ENCODE measurements at places on chromosomes 7 and 10. TPM values are rescaled to one million over a fixed set of nuclear protein-coding genes. Genes with fewer than 3 reads are reported as not detected.

The CCDC172 gene
- not detected for polyA plus RNA-seq

The RELN gene
- polyA plus RNA-seq: 1.7 TPM

The SLC18A2 gene
- not detected for polyA plus RNA-seq

The NFE2L3 gene
- polyA plus RNA-seq: 1.8 TPM

The ACTL6B gene
- polyA plus RNA-seq: not detected

The ATE1 gene
- polyA plus RNA-seq: 15.9 TPM

The TMEM140 gene
- polyA plus RNA-seq: 6.7 TPM

The CAMK2G gene
- polyA plus RNA-seq: 8.0 TPM

The TMEM130 gene
- polyA plus RNA-seq: 0.11 TPM

DNA sequence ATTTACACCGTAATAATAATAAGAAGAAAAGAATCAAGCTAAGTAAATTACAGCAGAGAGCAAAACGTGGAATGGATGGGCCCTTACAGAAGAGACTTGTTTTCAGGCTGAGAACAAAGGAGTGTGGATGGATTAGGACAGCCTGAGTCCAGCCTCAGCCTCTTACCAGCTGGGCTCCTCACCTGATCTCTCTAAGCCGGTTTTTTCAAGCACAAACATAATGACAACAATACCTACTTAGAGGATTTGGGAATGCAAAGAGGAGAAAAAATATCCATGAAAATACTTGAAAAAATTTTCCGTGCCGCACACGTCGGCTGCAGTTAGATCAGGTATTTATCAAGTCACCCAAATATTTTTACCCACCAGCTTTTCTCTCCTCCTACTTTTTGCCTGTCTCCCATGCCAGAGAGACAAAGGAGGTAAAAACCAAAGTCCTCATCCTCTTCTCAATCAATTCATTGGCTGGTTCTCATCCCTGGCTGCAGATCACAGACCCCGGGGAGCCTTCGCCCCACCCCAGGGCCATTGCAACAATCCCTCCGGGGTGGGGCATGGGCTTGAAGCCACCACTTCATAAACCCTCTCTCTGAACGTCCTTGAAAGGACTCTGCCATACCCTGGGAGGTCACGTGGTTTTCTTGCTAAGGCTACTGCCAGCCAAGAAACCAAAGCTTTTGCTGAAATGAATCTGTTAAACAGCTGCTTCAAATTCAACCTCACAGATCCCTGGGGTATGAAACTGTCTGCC lies 29.7 kb upstream of the GTF2I start:
- H3K27ac ChIP-seq: no peak overlapping the region
- no peaks in the 10 kb centered on the region for H3K4me1 ChIP-seq
- no peak overlapping the region for H3K4me3 ChIP-seq
- H3K27me3 ChIP-seq: no peaks in the 10 kb centered on the region

GRCh38 chr7:104230606-104231005 lies 22.8 kb upstream of the ORC5 start:
- no peaks in the 10 kb centered on the region for H3K27me3 ChIP-seq
- H3K4me3 ChIP-seq: no peak overlapping the region

DNA sequence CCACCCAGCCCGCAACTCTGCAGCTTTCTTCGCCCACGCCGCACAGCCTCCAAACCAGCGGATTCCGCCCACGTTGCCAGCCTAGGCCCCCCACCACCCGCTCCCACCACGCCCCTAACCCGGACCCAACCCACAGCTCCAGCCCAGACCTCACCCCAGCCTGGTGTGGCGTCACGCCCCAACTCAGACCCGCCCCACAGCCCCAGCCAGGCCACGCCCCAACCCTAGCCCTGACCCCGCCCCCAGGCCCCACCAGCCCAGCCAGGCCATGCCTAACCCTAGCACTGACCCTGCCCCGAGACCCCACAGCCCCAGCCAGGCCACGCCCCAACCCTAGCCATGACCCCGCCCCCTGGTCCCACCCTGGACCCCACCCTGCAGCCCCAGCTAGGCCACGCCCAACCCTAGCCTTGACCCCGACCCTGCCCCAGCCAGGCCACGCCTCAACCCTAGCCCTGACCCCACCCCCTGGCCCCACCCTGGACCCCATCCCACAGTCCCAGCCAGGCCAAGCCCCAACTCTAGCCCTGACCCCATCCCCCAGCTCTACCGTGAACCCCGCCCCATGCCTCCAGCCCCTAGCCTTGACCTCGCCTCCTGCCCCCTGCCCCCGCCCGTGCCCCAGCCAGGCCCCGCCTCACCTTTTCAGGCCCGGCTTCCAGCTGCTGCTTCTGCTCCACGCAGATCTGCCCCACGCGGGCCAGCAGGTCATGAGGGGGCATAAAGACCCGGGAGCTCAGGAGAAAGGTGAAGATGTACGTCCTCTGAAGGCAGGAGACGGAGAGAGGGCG lies 64.0 kb downstream of the RASGEF1A start:
- no peak overlapping the region for H3K27ac ChIP-seq
- peak; percentile 49 for DNase-seq
- H3K36me3 ChIP-seq: no peaks in the 10 kb centered on the region

DNA sequence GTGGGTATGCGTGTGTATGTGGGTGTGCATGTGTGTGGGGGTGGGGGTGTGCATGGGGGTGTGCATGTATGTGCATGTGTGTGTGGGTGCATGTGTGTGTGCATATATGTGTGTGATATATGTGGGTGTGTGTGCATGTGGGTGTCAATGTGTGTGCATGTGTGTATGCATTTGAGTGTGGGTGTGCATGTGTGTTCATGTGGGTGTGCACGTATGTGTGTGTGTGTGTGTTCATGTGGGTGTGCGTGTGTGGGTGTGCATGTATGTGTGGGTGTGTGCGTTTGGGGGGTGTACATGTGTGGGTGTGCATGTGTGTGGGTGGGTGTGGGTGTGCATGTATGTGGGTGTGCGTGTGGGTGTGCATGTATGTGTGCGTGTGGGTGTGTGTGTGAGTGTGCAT lies 42.6 kb downstream of the GTF2IRD1 start:
- H3K4me1 ChIP-seq: no peaks in the 10 kb centered on the region
- no peak for DNase-seq
- no peaks in the 10 kb centered on the region for H3K36me3 ChIP-seq
- H3K27ac ChIP-seq: no peak overlapping the region
- no peak overlapping the region for H3K4me3 ChIP-seq

GRCh38 chr7:43296306-43296705 lies 183.9 kb downstream of the HECW1 start:
- no peaks in the 10 kb centered on the region for H3K27me3 ChIP-seq
- H3K36me3 ChIP-seq: no peaks in the 10 kb centered on the region
- no peak overlapping the region for H3K27ac ChIP-seq
- H3K4me3 ChIP-seq: no peak overlapping the region

GRCh38 chr10:125123476-125124114 lies 36.8 kb downstream of the CTBP2 start:
- peaks cover 7% of the 10 kb centered on the region for H3K4me1 ChIP-seq
- DNase-seq: peak; percentile 87
- no peaks in the 10 kb centered on the region for H3K27me3 ChIP-seq

DNA sequence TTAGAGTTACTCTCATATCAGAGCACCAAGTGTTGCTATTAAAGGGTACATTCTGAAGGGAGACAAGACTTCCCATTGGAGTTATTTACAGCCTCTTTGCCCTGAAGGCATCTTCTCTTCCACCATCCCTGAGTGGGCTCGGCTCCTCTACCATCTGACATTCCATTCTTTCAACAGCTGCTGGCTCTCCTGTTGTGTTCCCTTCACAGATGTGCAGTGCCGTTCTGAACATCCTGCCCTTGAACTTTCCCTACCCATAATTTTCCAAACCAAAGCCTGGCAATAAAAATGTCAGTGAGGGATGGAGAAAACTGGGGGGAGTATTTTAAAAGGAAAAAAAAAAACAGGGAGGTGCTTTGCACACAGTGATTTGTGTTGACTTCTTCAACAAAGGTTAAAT lies 392.9 kb downstream of the KCNMA1 start:
- no peaks in the 10 kb centered on the region for H3K36me3 ChIP-seq
- no peaks in the 10 kb centered on the region for H3K27me3 ChIP-seq
- H3K27ac ChIP-seq: no peak overlapping the region
- no peak for DNase-seq
- H3K4me3 ChIP-seq: no peak overlapping the region

DNA sequence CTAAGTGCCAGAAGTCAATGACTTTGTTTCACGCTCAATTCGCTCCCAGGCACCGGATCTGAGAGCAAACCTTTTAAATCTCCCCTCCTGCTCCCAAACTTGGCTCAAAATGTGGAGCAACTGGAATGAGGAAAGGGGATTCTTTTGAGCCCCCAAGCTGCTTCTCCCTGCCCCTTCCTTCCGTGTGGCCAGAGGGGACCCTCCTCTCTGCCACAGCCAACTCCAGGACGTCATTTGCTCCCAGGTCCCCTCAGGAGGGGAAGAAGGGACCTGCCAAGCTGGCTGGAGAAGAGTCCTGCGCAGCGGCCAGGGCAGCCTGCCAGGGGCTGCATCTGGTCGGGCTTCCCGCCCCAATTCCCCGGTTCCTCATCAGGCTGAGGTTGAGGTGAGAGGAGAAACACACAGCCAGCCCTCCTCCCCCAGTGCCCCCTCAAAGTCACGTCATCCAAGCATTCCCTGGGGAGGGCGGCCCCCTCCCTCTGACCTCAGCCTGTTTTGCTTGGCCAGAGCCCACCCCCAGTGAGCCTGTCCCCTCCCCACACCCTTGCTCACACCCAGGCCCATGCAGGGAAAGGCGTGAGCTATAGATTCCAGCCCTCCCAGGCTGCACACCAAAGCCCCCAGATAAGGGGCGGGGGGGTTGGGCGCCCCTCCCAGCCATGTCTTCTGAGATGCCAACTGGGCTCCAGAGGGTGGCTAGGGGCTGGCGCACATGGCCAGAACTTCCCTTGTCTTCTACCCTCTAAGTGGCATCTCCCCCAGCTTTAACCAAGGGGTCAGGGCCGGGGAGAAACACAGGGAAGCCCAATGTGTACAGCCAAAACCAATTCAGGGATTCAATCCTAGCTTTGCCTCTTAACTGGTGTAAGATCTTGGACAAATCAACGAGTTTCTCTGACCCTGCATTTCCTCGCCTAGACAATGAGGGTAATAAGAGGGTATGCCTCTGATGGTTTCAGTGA lies 35.0 kb downstream of the SH3PXD2A start:
- H3K27me3 ChIP-seq: no peaks in the 10 kb centered on the region
- peak overlapping the region; percentile 4 for H3K4me3 ChIP-seq
- H3K27ac ChIP-seq: peak overlapping the region; percentile 54
- no peaks in the 10 kb centered on the region for H3K36me3 ChIP-seq
- H3K4me1 ChIP-seq: no peaks in the 10 kb centered on the region

DNA sequence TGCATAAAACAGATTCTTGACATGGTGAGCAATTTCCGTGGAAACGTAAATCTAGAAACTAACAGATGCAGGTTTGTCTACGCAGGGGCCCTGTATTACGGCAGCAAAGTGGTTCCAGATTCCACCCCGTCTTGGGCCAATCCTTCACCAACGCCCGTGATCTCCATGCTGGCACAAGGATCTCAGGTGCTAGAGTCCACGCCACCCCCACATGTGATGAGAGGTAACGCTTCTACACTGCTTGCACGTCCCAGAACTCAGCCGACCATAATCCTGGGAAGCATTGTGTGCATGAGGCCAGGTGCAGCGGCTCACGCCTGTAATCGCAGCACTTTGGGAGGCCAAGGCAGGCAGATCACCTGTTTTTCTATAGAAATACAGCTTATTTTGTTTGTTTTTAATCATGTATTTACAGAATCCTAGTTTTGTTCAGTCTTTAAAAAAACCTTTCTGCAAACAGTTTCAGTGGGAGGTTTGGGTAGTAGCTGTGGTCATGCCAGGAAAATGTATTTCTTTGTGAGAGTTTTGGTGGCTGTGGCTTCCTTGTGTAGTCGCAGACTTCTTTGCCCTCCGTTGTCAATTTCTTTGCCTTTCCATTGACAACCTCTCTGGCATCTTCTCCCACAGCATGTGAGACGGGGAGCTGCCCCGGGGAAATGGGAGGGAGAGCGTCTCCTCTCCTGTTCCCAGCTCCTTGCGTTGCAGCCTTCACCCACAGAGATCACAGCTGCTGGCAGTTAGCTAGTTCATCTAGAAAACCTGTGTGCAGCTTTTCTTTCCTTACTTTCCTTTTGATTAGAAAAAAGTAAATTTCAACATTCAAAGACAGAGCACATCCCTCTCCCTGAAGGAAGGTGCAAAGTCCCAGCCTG lies 35.7 kb downstream of the ITIH2 start:
- H3K4me1 ChIP-seq: no peaks in the 10 kb centered on the region
- no peak overlapping the region for H3K4me3 ChIP-seq
- no peak overlapping the region for H3K27ac ChIP-seq
- no peaks in the 10 kb centered on the region for H3K27me3 ChIP-seq
- no peak for DNase-seq

- no peaks in the 10 kb centered on the region for H3K27me3 ChIP-seq
- peak within 1 kb of the TSS; percentile 46 for H3K4me3 ChIP-seq
- H3K36me3 ChIP-seq: no peaks in the 10 kb centered on the region
These were observed at the start of gene TMEM273 for GRCh38 chr10:49187950-49188761. Gene TMEM273, minus strand, starts transcription at chr10:49188391. Its CDS starts 55 bp downstream, at chr10:49188336.

DNA sequence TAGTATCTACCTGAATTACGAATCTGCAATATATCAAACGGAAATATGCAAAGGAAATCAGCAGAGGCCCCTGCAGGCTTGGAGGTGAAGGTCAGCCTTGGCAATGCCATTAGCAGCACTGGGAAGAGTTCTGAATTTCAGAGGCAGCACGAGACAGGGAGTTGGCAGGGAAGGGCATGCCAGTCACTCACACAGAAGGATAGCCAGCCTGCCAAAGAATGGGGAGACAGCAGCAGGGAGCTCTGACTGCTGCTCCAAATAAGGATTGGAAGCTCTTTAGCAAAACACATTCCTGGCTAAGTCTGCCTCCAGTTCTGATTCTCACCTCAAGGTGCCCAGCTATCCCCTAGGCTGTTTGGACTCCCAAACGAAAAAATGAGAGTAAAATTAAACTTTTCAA lies 188.0 kb downstream of the PDE1C start:
- no peaks in the 10 kb centered on the region for H3K27me3 ChIP-seq
- no peak overlapping the region for H3K4me3 ChIP-seq
- DNase-seq: peak; percentile 60
- peak overlapping the region; percentile 86 for H3K27ac ChIP-seq
- no peaks in the 10 kb centered on the region for H3K36me3 ChIP-seq

- no peak for DNase-seq
- H3K36me3 ChIP-seq: peaks cover 85% of the 10 kb centered on the region
- H3K4me3 ChIP-seq: no peak overlapping the region
- H3K27me3 ChIP-seq: no peaks in the 10 kb centered on the region
- peaks cover 3% of the 10 kb centered on the region for H3K4me1 ChIP-seq
These were observed 14.3 kb downstream of the DENND10 start for GRCh38 chr10:119118231-119118630.

GRCh38 chr10:119308551-119309422 lies 101.4 kb downstream of the GRK5 start:
- no peaks in the 10 kb centered on the region for H3K36me3 ChIP-seq
- no peak overlapping the region for H3K27ac ChIP-seq
- no peak overlapping the region for H3K4me3 ChIP-seq
- peaks cover 56% of the 10 kb centered on the region for H3K4me1 ChIP-seq
- H3K27me3 ChIP-seq: no peaks in the 10 kb centered on the region
- no peak for DNase-seq

GRCh38 chr10:58662314-58662713 lies 149.6 kb downstream of the BICC1 start:
- no peak overlapping the region for H3K27ac ChIP-seq
- H3K27me3 ChIP-seq: no peaks in the 10 kb centered on the region

DNA sequence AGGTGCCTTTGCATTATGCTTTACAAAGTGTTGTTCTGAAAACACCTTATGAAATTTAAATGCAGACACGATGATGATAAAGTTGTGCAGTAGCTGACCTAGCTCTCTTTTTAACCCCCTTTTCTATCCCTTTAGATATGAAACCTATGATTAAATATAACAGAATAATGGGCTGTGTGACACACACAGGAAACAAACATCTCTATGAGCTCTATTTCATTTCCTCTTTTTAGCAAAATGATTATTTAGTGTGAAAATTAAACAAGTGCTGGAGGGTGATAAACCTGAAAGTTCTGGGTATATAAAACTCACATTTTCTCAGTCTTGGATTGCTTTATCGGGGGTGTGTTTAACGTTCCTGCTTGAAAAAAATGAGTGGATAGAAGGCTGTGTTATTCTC lies 1310.5 kb upstream of the CELF2 start:
- H3K27me3 ChIP-seq: no peaks in the 10 kb centered on the region
- H3K4me1 ChIP-seq: no peaks in the 10 kb centered on the region
- no peaks in the 10 kb centered on the region for H3K36me3 ChIP-seq
- no peak overlapping the region for H3K4me3 ChIP-seq
- H3K27ac ChIP-seq: no peak overlapping the region
